Activated naive CD4-positive, alpha-beta T cell (primary cell): ENCODE measurements at places on chromosomes 3 and 15.

DNA sequence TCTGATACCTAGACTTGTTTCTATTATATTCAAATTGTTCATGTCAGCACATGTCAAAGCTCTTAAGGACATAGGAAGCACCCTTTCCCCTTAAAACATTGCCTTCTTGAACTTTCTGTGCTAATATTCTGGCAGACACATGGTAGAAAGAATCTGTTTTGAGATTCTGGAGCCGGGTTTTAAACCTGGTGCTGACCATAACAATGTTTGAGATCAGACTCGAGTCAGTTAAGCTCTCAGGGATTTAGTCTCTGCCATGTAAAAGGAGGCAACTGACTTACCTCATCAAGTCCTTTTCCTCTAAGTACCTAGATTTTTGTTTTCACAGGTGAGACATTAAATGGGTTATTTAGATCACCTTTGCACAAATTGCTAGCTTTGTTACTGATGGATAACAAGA lies 38.9 kb downstream of the RBMS3 start:
- no peak for DNase-seq

DNA sequence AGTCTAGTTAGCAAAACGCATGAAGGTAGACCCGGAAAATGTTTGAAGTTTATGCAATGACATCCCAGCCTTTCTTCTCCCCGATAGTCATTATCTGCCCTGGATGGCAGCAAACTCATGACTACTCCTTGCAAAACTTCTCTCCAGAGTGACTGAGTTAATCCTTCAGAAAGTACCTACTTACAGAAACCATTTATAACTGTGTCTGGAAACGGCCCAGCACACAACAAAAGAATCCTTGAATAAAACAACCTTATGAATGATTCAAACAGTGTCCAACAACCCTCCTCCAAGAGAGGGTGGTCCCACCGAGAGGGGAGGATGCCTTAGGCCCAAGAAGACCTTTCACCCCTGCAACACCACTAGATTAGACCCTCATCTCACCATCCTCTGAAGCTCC lies 14.2 kb downstream of the ST8SIA2 start:
- no peak for DNase-seq

DNA sequence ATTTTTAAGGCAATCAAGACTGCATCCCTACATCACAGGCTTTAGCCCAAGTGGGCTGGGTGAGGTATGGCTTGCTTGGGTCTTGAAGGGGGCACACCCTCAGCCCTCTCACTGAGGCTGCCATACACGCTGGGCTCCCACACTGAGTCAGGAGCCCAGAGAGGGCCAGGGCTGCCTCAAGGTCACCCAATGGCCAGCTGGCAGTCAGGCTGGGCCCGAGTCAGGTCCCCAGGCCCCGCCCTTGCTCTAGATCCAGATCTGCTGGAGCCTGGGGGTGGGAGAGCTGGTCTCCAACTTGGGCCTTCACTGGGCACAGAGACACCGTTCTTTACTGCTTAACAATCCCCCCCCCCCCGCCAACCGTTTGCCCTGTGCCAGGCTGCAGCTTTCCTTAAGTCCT lies 88.1 kb downstream of the IQSEC1 start:
- DNase-seq: no peak

- no peak for DNase-seq
Observed at GRCh38 chr15:73378089-73378488, 9.3 kb upstream of the HCN4 start.

DNA sequence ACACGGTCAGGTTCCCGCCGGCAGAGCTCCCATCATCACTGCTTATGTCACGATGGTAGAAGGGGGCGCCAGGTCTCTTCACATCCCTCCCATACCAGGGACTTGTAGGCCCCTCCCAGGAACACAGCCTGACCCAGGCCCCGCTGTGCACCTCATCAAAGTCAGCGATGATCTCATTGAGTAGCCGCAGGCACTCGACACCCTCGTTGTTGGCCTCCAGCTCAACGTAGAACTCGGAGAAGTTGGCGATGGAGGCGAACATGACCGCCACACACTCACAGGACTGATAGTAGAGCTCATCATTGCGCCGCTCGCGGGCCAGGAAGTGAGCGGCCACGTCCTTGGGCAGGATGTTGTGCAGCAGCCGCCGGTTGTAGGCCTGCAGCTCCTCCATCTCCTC lies 89.2 kb downstream of the SEC22A start:
- no peak for DNase-seq

- no peak for DNase-seq
Observed at GRCh38 chr15:79204886-79205675, 77.4 kb upstream of the ANKRD34C start.

- DNase-seq: no peak
Observed at GRCh38 chr3:30048431-30048830, 558.0 kb upstream of the TGFBR2 start.

GRCh38 chr3:178562143-178562946 lies 26.1 kb downstream of the KCNMB2 start:
- DNase-seq: no peak

- DNase-seq: no peak
Observed at GRCh38 chr3:54960082-54960481, 32.2 kb upstream of the LRTM1 start.

DNA sequence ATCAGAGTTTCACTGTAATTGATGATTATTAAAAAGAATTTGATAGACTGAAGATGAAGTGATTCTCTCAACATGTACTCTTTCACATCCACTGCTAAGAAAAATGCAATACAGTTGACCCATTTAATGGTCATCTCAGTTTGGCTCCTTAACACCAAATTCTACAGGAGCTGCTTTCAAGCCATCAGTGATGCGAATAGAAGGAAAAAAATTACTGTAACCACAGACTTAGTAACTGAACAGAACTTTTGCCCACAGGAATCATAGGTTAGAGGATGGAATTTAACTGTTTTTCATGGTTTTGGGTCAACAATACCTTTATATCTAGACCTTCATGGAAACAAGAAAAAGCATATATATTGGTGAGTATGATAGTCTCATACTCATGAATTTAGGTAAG lies 633.5 kb downstream of the CADM2 start:
- no peak for DNase-seq

- no peak for DNase-seq
Observed at GRCh38 chr3:115563984-115564383, 59.3 kb upstream of the GAP43 start.

DNA sequence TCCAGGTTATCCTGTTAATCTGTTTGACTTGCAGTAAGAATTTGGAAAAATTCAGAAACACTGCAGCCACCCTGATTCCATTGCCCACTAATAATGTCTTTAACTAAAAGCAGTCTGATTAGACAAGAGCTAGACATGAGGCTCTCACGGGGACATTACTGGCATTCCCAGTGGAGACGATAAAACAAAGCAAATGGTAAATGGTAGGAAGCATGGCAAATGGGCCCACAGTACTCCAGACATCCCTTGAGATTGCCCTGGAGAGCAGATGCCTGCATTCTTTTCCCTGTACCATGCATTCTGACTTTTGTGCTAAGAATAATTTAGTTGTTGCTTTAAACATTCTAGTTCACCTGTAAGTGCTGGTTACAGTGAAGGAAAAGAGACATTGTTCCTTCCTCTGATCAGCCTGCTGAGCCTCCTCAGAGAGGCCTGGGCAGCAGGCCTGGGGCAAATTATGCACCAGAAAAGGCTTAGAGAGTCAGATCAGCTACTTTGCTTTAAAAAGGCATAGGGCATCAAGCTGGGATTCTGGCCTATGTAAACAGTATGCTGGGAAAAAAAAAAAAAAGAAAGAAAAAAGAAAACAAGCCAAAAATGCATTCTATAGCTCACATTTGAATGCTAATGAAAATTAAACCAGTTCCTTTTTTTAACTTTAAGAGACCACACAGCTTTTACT lies 204.6 kb downstream of the GABRG3 start:
- no peak for DNase-seq

DNA sequence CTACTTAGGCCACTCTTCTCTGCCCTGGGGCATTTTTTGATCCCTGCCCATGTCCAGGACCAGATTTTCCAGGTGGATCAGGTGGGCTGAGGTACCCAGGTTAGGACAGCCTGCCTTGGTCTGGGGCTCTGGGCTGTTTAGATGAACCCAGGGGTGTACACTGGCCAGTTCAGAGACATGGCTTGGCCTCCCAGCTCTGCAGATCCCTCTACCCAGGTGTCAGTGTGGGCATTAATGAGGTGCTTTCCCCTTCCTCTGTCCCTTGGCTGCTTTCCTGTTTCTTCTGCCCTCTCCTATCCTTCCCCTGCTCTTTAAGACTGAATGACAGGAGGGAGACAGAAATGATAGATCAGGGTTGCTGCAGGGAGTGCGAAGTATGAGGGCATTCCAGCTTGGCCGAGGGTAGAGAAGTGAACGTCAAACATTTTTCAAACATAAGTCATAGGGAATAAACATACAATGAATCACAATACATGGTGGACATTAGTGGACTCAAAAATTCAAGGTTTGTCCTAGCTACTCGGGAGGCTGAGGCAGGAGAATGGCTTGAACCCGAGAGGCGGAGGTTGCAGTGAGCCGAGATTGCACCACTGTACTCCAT lies 30.5 kb downstream of the RTP1 start:
- DNase-seq: no peak

GRCh38 chr15:38058596-38059075 lies 124.2 kb downstream of the TMCO5A start:
- DNase-seq: no peak

- no peak for DNase-seq
Observed at GRCh38 chr3:97421565-97421964, 343.0 kb upstream of the ARL6 start.

GRCh38 chr15:29270169-29270955 lies 740 bp upstream of the NSMCE3 start:
- no peak for DNase-seq
